NCI-H460 (cell line): ENCODE measurements at places on chromosomes 16 and 17.

GRCh38 chr16:83682116-83682867 is 125.5 kb upstream of the HSBP1 start:
- no peak for DNase-seq

- no peak for DNase-seq
These were observed 24.2 kb downstream of the B9D1 start for GRCh38 chr17:19338031-19338990.

- no peak for DNase-seq
These were observed 591 bp upstream of the TNFSF13 start for GRCh38 chr17:7557775-7558543.

DNA sequence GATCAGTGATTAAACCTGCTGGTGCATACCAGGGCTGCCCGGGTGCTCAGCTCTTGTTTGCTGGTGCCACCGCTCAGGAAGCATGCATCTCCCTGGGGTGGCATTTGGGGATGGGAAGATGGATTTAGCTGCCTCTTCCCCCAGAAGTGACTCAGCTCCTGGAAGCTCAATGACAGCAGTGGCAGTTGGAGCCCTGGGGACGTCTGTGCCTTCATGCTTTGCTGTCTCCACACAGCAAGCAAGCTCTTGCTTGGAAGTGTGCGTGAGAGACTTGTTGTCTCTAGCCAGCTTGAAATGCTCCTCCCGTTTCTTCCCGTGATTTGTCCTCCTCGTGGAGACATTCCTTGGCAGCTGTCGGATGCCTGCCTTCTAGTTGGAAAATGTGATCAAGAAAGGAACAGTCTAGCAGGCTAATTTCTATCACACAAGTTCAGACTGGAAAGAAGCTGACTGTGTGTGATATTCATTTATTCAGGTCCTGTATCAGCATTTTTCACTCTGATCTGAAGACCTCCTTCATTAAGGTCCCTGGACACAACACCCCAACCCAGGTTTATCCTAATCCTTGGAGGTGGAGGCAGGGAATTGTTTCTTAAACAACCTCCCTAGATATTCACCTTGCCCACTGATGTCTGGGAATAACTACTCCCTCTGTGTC is 73.0 kb downstream of the BMERB1 start:
- DNase-seq: no peak

- DNase-seq: no peak
These were observed 98.6 kb downstream of the WNT3 start for GRCh38 chr17:46719891-46720290.
